ENCODE measurements at places on chromosomes 3 and 15.

DNA sequence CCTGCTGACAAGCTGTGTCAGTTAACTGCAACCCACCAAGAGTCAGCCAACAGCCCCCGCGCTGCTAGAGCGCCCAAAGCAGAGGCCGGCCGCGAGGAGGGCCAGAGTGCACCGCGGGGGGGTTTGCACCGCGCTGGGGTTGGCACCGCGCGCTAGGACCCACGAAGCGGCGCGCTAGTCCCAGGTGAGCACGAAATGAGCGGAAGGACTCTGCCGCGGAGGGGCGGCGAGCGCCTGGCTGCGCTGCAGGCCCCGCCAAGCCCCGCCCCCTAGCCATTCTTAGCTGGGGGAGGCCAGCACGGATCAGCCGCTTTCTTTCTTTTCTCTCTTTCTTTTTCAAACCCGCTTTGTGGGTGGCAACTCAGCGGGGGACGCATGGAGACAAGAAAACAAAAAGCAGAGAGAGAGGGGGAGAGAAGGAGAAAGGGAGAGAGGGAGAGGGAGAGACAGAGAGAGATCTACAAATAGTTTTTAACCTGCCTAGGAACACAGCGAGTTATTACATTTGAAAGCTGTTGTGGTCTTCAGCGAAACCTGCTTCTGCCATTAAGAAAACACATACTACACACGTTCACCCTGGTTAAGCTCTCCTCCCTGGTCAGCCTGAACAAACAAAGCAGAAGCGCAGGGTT is 6.9 kb upstream of the FOXB1 start:
- DNase-seq: peak; percentile 70

DNA sequence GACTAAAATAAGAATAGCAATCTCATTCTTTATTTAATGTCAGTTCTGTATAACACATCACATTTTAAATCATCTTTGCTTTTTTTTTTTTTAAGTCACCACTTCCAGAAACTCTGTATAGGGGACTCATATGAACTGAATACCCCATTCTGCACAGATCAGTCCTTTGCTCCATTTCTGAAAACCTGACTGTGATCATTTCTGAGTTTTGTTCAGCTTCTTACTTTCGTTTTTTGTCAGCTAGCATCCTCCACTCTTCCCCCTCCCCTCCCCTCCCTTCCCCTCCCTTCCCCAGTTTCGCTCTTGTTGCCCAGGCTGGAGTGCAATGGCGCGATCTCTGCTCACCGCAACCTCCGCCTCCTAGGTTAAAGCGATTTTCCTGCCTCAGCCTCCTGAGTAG is 49.8 kb upstream of the SGO1 start:
- DNase-seq: no peak

GRCh38 chr15:42072141-42072685 is 22.1 kb downstream of the PLA2G4D start:
- DNase-seq: no peak

GRCh38 chr15:32029862-32030781 is at the start of gene CHRNA7:
Gene CHRNA7 (plus strand): TSS chr15:32030515. CDS start chr15:32030595, 80 bp downstream.
- DNase-seq: peak; percentile 13

DNA sequence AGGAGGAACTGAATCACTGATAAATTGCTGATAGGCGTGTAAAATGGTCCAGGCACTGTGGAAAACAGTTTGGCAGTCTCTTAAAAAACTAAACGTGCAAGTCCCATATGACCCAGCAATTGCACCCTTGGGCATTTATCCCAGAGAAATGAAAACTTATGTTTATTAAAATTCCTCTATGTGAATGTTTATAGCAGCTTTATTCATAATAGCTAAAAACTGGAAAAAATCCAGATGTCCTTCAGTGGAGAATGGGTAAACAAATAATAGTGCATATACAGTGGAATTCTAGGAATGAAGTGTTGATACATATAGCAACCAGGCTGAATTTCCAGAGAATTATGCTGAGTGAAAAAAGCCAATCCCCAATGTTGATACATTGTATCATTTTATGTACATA is 482.2 kb upstream of the PDZRN3 start:
- DNase-seq: no peak

- peak; percentile 61 for DNase-seq
Measured at GRCh38 chr3:18740631-18741583, 315.8 kb upstream of the SATB1 start.

GRCh38 chr3:188701485-188701969 is 470.2 kb upstream of the TPRG1 start:
- no peak for DNase-seq

GRCh38 chr3:60578936-60579335 is 672.3 kb downstream of the FHIT start:
- DNase-seq: no peak

DNA sequence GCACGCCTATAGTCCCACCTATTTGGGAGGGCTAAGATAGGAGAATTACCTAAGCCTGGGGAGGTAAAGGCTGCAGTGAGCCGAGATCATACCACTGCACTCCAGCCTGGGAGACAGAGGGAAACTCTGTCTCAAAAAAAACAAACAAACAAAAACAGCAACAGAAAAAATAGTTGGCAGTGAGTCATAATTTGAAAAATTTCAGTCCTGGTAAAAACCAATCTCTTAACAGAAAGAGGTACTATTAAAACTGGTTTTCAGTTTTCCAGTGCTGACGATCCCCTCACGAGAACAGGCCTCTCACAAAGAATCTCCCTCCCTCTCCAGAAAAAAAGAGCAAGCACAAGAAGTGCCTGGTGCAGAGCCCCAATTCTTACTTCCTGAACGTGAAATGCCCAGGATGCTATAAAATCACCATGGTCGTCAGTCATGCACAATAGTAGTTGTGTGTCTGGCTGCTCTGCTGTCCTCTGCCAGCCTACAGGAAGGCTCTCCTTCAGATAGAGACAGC is 22.8 kb upstream of the MAP4 start:
- no peak for DNase-seq

DNA sequence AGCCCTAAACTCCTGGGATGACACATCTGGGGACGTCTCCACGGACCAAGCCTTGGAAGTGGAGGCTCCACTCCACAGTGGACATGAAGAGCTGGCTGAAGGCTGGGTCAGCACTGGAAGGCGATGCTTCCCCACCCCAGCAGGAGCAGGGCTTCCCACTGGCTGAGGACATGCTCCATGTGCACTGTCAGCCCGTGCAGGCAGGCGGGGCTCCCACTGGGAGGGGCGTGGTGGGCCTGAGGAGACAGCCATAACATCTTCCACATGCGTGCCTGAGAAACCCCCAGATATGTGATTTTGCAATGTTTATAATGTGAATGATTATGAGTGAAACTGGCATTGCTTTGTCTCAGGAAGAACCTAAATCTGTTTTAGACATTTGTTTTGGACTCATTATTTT is 231.3 kb downstream of the KLF13 start:
- DNase-seq: no peak

DNA sequence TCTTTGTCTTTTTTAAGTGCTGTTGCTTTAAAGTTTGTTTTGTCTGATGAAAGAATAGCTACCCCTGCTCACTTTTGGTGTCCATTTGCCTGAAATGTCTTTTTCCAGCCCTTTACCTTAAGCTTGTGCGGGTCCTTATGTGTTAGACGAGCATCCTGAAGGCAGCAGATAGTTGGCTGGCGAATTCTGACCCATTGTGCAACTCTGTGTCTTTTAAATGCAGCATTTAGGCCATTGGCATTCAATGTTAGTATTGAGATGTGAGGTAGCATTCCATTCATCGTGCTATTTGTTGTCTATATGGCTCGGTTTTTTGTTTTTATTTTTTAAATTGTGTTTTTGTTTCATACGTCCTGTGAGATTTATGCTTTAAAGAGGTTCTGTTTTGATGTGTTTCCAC is 55.0 kb downstream of the ZDHHC19 start:
- no peak for DNase-seq

DNA sequence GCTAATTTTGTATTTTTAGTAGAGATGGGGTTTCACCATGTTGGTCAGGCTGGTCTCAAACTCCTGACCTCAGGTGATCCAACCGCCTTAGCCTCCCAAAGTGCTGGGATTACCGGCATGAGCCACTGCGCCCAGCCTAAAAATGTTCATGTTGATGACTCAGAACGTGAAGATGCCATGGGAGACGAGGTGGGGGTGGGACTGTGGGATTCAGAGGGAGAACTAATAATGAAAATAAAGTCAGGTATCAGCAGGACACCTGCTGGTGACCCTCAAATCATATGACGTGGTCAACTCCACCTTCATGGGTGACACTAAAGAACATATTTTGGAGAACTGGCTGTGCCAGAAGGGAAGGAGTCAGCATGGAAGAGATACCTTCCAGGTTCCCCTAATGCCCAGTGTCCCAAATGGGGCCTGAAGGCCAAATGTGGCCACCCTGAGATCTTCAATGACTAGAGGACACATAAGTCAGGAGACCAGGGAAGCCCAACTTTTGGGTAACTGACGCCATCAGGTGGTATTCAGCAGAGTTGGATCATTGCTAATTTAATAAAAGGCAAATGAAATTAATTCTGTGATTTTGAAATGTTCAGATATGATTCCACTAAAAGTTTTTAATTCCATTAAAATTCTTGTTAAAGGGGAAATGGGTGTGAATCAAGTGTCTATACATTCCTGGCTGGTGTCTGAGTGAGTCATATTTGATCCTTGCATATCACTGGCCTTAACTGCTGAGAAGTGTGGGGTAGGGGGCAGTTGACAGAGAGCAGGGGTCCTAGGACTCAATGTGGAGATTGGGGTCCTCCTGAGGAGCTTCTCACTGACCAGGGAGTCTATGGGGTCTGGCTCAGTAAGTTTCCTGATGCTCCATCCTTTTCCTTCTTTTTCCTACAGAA is 88.6 kb upstream of the GSK3B start:
- no peak for DNase-seq
